NCI-H345 (cell line): ENCODE measurements at places on chromosomes 1 and 21.

GRCh38 chr1:229480495-229480894 lies 27.6 kb downstream of the NUP133 start:
- DNase-seq, result no peak

DNA sequence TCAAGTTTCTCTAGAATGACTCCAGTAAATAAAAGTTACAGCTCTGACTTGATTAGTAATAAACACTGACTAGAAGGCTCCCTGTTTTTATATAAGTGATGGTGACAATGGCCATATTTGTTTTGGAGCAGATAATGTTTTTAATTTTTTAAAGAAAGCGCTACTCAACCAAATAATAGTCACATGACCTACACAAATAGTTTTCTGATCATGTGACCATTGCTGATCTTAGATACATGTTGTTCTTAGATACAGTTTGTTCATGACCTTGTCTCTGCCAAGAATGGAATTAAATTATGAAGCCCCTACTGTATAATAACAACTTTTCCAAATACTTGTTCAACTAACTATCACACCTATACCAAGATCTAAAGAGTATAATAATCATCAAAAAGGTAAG lies 22.3 kb upstream of the CLDN8 start:
- DNase-seq, result no peak

DNA sequence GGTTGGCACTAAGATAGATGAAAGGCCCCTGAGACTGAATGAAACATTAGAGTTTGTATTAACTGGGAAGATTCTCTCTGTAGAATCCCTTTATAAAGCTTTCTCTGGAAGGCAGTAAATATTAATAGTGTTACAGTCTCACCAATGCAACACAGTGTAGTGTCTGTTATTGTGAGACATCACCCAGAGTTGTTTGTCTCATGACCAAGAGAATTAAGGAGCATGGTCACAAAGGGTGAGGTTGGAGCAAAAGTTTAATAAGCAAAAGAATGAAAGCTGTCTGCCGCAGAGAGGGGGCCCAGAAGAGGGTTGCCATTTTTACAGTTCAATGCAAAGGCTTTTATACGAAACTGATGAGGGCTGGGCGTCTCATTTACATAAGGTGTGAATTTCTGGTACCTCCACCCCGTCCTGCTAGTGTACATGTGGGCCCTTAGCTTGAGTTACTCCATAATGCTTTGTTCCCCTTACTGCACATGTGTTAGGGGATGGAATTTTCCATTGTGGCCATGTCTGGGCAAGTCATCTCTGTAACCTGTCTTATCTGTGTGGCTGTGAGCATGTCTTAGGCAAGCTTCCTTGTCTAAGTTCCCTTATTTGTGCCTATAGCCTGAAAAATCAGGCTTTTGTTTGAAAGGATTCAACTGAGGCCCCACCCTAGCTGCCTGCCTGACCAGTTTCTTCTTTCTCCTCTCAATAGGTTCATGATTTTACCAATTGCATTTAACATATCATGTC lies 184.1 kb downstream of the RASAL2 start:
- no peak for DNase-seq

- DNase-seq, result no peak
Measured at GRCh38 chr1:19828546-19828945, 13.5 kb upstream of the RNF186 start.

DNA sequence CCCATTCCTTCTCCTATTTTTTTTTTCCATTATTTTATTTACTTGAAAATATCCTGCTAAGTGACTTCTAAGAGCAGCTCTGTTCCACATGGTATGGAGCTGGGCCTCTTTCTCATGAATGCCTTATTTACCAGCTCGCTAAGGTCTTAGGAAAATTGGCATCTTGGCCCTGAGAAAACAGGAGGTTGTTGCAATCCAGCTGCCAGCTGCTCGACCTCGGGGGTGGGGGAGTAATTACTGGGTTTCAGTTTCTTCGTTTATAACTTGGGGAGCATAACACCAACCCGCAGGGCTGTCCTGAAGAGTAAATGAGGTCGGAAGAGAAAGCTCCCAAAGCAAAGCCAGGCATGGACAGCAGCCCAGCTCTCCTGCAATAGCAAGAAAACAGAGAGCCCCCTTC lies 176.3 kb downstream of the AJAP1 start:
- no peak for DNase-seq

DNA sequence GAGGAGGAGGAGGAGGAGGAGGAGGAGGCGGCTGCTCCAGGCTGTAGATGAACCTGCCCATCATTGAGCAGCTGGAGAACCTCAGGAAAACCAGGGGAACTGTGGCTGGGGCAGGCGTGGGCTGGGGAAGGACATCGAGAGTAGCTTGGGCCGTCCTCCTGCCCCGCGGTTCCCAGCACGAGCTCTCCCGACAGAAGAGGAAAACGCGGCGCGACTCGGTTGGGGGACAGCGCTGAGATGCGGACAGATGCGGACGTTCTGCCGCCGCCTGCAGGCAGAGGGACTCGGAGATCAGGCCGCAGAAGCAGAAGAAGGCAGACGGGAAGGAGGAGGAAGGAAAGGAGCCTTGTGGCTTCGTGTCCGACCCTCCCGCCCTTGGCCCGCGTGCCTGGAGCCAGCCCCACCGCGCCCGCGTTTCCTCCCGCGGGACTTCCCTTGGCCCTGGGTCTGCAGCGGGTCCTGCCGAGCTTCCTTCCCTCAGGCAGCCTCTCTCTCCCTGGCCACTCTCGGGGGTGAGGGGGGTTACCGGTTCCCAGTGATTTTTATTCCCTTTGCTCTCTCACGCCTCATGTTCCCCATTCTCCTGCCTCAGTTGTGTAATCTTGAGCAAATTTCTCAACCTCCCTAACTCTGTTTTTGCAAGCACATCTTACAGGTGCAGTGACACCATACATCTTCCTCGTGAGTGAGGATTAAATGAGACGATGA lies 1.7 kb upstream of the TNFRSF9 start:
- DNase-seq, result no peak
